ENCODE measurements at places on chromosomes 1 and 21.
A peak's percentile ranks its signal among the peaks of the same experiment; 100 is the strongest.

- DNase-seq = no peak
Observed at GRCh38 chr1:154657556-154657955, 49.6 kb upstream of the ADAR start.

GRCh38 chr21:41325138-41325912 is 8.7 kb downstream of the FAM3B start:
- no peak for DNase-seq

GRCh38 chr1:41812051-41812450 is 106.7 kb downstream of the HIVEP3 start:
- peak; percentile 54 for DNase-seq

GRCh38 chr1:177441281-177441680 is 270.5 kb downstream of the BRINP2 start:
- DNase-seq = no peak

DNA sequence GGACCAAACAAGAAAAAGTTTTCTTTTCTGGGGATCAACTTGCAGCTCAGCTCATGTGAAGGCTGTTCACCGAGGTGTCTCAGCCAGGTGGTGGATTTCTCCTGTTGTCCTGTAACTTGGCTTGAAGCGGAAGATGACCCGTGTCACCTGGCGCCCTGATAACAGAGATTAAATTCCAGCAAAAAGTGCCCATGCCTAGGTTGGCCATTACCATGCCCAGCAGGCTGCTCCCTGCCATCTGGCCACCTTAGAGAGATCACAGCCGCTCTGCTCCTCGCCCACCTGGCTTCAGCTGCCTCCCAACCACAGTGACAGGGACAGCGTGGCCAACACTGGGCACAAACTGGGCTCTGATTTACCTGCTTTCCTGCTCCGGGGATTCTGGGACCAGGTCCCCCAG is 149.5 kb downstream of the ZBTB18 start:
- DNase-seq = no peak

DNA sequence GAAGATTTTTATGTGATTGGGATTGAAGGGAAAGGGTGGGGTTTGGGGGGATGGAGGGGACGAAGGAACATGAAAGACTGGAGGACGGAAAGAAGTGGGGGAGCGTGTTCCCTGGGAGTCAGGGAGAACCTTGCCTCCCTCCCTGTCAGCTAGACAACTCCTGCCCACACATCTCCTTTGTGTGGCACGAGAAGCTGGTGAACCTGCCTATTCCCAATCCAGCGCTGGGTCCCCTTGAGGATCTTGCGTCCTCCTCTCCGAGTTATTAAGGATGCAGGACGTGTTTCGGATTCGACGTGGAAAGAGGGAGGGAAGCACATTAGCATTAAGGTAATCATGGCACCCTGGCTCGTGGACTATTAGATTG is 1.4 kb downstream of the LRRC7 start:
- no peak for DNase-seq

DNA sequence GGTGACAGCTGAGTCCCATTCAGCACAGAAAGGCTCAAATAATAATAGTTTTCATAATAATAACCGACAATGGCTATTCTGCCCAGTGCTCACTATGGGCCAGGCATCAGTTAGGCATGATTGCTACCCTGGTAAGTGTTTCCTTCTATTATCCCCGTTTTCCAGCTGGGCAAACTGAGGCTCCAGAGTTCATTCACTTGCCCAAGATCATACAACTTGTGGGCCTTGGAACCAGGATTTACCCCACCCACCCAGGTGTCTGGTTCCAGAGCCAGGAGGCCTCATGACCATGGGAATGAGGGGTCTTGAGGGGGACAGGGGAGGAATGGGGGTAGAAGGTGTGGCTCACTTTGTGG is 518 bp downstream of the PLOD1 start:
- no peak for DNase-seq

- DNase-seq = peak; percentile 49
Observed at GRCh38 chr1:154478639-154479038, 23.4 kb upstream of the TDRD10 start.

GRCh38 chr1:18205319-18205718 is 97.7 kb downstream of the IGSF21 start:
- no peak for DNase-seq

DNA sequence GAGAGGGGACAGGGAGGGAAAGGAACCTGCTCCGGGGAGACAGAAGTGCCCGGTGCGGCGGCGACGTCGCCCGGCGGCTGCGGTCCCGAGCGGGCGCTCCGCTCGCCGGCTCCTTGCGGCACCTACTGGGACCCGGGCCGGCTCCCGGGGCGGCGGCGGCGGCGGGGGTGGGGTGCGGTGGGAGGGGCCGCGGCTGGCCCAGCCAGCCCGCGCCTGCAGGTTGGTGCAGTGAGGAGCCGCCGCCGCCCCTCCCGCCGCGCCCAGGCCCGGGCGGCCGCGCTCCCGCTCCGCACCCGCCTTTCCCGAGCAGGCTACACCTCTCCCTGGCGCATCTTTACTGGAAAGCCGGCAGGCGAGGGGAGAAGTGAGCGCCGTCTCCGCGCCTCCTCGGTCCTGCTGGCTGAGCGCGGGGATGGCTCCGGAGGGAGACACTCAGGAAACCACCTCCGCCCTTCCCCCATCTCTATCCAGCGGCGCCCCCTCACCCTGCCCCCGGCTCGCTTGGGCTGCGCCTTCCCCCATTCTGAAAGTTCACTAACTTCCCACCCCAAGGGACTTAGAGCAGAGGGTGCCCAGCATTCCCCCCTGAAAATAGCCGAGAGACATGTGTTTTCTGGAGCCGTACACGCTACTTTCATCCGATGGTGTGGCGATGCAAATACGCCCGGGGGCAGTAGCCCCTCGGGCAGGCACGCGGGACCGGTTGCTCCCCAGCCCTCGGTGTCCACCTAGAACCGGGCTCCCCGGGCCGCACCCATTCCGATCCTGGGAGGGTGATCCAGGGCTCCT is at the start of gene PLD5:
TSS of gene PLD5 (minus strand) at position 127 of the 789 bp plus-strand sequence.
- DNase-seq = no peak

- DNase-seq = no peak
Observed at GRCh38 chr1:206832352-206832880, 33.0 kb upstream of the IL20 start.

DNA sequence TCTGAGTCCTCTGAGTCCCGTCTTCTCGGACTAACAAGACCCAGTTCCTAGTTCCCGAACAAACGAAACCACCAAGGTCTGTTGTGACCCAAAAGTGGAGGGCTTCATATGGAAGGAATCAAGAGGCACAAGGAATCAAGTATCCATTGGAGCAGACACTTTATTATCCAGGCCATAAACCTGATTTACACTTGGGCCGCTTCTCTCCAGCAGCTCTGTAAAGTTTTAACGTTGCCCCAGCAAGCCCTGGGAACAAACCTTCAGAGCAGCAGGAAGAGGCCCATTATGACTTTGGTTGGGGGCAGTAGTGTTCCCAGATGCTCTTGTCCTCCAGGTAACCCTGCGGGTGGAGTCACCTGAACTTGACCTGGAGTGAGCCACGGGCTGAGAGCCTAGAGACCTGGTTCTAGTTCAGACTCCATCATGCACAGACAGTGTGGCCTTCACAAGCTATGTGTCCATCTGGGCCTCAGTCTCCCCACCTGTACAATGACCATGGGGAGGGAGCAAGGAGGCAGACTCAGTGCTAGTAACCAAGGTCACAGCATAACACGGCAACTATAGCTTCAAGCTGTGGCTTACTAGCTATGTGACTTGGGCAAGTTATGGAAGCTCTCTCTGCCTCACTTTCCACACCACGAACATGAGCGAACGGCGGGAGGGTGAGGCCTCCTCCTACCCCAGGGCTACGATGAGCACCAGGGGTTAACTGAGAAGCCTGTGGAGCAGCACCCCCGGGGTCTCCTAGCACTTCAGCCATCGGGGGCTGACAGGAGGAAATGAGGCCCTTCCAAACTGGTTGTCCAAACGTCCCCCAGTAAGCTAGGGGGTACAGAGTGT is 95.7 kb downstream of the GLIS1 start:
- no peak for DNase-seq

- DNase-seq = peak; percentile 32
Observed at GRCh38 chr1:229186373-229187056, 84.4 kb upstream of the RAB4A start.

- no peak for DNase-seq
Observed at GRCh38 chr1:168230709-168231108, 4.9 kb downstream of the SFT2D2 start.

GRCh38 chr1:118396829-118397495 is 211.9 kb upstream of the SPAG17 start:
- DNase-seq = no peak

GRCh38 chr21:36132696-36133095 is 2.2 kb upstream of the CBR3 start:
- DNase-seq = no peak

GRCh38 chr1:41366455-41367287 is 5.4 kb downstream of the FOXO6 start:
- DNase-seq = no peak

DNA sequence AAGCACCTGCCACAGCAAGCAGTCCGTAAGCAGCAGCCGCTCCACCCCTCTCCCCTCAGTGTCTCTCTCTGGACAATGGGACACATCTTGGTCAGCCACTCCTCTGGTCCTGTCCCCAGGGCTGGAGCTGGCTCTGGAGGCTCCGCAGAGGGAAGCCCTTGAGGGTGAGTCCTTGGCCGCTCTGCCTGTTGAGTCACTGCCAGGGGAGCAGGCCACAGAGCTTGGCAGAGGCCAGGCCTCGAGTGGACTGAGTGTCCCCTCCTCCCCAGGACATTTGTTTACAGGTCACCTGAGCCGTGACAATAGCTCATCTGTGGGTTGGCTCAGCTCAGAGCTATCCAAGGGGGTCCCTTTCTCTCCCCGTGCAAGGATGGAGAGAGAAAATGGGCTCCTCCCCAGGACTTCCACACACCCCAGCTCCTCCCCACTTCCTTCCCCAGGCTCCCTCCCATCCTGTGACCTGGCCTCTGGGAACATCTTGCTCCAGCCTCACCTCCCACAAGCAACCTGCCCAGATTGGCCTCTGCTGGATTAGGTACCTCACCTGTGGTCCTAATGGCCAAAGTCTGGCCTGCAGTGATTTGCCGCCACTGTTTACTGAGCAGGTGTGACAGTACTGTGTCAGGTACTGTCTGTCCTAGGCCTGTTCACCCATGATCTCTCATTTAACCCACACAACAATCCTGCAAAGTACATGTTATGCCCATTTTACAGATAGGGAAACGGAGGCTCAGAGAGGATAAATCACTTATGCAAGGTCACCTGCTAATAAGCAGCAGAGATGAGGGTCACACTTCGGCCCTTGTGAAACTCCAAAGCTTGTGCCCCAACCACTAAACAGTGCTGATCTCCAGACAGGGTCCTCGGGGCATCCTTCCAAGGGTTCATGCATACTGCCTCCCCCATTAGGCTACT is 4.8 kb downstream of the FAM131C start:
- DNase-seq = no peak

GRCh38 chr1:200369131-200369530 is 40.7 kb downstream of the ZNF281 start:
- no peak for DNase-seq

DNA sequence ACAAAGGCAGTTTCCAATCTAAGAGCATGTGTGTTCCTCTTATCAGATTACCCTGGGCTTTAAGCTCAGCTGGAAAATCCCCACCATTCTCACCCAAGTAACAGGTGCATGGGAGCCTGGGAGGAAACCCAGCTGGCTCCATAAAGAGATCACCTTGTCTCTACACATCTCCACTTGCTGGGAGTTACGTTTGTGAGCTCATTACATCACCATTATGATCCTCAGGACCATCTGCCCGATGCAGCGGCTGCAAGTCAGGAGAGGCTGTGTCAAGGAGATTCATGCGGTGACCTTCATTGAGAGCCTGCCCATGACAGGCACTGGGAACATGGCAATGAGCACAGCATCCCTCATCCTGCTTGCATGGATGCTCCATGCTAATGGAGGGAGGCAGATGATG is 618.0 kb downstream of the NPHP4 start:
- no peak for DNase-seq

DNA sequence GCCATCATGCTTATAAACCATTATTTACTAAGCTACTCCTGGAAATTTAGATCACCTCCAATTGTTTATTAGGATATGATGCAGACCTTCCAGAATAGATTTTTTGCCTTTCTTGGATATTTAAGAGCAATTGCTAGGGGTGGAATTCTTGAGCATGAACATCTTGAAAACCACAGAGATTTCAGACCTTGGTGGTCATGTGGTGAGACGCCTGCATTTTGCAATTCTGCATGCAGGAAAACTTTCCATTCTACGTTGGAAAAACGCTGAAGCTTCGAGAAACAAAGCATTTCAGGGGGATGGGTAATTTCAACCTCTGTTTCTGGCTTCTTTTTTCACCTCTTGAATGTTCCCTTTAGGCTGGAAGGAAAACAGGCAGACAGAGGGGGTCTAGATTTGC is 596.3 kb downstream of the KIF26B start:
- no peak for DNase-seq

DNA sequence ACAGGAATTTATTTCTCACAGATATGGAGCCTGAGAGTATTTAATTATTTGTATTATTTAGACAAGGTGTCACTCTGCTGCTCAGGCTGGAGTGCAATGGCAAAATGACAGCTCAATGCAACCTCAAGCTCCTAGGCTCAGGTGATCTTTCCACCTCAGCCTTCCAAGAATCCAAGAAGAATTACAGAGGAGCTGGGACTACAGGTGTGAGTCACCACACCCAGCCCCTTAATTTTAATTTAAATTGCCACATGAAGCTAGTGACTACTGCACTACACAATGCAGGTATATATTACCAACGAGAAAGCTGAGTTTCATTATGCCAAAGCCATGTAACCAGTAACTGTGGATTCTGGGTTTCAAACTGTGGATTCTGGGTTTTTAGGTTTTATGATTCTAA is 2.1 kb downstream of the KHDC4 start:
- no peak for DNase-seq

DNA sequence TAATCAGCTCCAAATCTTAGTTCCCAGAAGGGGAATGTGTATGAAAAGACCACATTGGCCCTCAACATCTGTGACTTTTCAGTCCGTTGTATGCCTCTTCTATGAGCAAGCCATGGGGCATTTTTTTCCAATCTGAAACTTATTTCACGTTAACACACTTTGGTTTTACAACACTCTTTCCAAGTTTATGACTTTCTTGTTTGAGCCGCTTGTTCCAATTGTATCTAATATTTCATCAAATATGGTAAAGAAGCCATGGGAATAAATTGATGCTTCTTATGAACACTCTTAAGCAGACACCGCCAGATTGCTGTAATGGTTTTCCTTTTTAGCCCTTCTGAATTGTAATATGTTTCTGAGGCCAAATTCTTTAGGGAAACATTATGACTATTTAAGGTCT is 359.9 kb downstream of the HLX start:
- DNase-seq = no peak

DNA sequence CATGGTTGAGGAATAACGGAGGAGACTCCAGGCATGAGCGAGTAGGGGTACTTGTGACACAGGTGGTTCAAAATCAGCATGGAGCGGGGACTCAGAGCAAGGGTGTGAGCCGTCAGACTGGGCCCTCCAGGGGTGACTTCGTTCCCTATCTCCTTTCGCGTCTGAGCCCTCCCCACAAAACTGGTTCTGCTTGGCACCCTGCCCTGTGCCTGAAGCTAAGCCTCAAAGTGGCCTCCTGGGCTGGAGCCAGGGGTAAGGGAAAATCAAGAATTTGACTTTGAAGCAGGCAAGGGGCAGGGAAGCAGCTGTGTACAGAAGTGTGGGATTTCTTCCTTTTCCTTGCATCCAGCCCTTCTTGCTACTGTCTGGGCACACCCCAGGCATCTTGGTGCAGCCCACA is 331.5 kb upstream of the AJAP1 start:
- DNase-seq = peak; percentile 67
